ENCODE measurements at places on chromosomes 16 and 17.

DNA sequence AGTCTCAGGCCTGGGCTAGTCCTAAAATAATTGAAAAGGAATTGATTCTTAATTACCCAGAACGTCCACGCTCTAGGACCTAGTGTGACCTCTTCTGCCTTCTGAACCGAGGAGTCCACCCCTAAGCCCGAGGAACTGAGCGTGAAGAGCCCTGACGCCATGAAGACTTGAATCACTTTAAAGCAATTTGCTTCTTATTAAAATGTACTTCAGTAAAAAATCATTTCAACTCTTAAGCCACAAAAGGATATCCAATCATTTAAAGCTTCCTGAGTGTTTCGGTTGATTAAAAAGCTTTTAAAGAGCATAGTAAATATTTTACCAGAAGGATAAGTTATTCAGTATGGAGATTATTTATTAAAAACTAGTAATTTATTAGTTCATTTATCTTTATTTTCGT, 11.6 kb downstream of the HSBP1 start:
- DNase-seq, result no peak

DNA sequence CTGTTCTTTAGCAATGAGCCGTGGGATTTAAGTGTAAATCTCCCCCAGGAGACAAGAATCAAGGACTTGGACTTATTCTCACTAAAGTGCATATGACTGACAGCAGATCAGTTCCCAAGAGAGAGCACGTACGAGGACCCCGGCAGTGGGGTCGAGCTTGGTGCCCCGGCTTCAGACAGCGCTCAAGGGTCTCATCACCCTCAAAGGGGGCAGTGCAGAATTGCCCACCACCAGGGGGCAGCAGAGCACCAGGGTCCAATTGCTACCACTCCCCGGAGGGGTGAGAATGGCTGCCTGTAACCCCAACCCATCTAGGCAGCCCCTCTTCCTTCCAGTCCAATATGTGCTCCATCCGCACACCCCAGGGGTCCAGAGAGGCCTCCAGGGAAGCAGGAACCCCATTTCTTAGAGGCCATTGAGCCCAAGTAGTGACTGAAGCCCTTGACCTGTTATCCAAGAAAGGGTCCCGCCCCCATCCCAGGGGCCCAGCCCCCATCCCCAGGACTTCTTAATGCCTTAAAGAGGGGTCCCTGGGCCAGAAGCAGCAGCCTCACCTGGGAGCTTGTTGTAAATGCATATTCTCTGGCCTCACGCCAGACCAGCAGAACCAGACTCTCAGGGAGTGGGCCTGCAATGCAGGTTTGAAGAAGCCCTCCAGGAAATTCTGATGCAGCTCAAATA, 86.1 kb downstream of the ZDHHC7 start:
- peak; percentile 30 for DNase-seq

GRCh38 chr17:31211352-31212012, 85.6 kb downstream of the OMG start:
- DNase-seq, result no peak

DNA sequence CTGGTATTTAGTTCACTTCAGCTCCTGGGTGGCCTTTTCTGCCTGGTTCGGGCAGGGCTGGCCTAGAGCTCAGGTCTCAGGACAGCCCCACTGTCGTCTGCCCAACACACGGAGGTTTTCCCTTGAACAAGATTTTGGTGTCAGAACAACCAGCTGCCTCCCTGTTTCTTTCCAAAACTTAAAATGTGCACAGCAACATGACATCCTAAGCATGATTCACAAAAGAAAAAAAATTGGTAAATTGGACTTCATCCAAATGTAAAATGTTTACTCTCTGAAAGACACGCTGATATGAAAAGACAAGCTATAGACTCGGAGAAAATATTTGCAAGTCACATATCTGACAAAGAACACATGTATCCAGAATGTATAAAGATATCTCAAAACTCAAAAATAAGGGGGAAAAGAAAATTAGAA, 197.8 kb upstream of the CHMP6 start:
- no peak for DNase-seq

GRCh38 chr16:25297151-25297787, 39.6 kb upstream of the ZKSCAN2 start:
- DNase-seq, result no peak

- no peak for DNase-seq
Measured at GRCh38 chr17:37299257-37299980, 76.4 kb upstream of the C17orf78 start.

- DNase-seq, result peak; percentile 60
Measured at GRCh38 chr17:8222380-8222629, 11.9 kb upstream of the AURKB start.

DNA sequence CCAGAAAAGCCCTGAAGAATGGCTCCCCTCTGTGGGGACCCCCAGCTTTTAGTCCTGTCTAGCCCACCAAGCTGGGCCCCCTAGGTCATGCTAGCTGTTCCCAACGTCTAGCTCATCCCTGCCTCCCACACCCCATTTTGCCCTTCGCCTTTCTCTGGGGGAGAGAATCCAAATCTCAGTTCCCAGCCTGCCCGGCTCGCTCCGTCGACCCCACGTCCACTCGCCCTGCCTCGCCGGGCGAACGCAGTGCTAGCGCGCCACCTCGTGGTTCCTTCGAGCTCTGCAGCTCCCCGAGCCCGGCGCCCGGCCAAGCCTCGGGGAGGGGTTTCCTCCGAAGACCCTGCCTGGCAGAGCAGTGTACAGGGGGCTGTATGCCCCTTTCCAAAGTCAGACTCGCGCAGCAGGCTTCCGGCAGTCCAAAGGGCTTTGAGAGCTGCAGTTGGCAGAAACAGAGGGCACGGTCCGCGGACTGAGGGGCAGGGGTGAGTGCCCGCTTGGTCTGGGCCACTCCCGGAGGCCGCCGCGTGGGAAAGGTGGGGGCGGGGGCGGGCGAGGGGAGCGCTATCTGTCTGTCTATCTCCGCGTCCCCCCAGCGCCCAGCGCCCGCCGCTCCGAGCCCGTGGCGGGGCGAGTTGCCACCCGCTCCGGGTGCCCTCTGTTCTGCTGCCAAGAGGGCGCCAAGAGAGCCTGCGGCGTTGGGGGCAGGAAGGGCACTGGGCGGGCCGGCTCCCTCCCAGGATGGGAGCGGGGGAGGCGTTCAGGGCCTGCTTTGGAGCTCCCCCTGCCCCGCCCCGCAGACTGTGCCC, 1.7 kb upstream of the DLX3 start:
- peak; percentile 59 for DNase-seq

DNA sequence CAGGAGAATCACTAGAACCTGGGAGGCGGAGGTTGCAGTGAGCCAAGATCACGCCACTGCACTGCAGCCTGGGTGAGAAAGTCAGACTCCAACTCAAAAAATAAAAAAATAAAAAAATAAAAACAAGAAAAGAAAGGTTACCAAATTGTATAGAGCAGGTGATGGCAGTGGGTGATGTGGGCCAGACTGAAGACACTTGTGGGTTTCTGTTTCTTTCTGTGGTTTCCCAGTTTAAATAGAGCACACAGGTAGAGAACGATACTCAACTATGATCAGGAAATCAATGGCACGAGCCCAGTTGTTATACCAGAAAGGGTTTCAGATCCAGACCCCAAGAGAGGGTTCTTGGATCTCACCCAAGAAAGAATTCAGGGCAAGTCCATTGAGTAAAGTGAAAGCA, 32.6 kb downstream of the NUBP1 start:
- DNase-seq, result no peak

GRCh38 chr17:39955726-39956225, 7.0 kb upstream of the GSDMA start:
- DNase-seq, result no peak

DNA sequence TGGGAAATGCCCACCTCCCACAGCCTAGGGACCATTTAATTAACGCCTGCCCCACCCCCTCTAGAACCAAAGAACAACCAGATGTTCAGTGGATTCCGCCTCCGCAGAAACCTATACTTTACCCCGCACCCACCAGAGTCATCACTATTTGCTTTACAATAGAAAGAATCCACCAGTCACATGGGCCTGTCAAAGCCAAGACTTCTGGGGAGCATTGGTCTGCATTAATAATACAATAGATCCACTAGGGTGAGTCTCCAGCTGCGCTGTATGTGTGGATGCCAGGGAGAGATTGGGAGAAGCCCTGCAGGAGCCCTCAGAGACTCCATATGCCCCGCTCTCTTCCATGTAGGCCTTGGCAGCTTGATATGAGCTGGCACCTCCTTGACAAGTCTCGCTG, 31.3 kb downstream of the CLEC19A start:
- DNase-seq, result no peak

DNA sequence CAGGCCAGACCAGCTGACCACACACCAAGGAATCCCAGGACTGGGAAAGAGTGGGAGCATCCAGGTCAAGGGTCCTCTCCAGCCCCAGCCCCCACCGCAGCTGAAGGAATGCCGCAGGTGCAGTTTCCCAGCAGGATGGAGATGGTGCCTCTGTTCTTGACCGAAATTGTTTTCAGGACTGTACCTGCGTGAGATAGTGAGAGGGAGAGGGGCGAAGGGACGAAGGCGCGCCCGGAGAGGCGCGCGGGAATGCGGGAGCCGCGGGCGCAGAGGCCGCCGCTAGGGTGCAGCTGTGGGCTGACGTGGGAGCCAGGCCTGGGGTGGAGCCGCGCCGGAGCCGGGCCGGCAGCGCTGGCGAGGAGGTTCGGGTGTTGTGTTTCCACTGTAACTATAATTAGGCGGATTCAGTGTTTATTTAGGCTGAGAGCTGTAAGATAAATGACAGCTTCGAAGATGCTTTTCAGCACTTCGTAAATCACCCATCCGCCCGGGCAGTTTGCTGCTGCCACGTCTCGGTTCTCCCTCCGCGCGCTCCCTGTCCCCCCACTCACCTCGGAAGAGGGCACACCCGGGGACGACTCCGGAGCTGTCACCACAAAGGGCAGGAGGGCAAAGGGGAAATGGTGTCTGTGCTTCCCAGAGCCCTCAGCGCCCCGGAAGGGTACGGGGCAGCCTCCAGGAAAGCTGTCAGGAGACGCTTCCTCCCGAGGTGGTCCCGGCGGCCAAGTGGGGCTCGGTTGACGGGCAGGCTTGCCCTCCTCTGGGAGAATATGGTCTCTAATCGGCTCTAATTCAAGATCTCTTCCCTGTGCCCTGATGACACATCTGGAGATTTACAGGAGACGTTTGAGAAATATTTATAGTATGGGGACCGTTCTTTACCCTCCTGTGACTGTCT, 38.2 kb downstream of the HOXB1 start:
- peak; percentile 64 for DNase-seq

DNA sequence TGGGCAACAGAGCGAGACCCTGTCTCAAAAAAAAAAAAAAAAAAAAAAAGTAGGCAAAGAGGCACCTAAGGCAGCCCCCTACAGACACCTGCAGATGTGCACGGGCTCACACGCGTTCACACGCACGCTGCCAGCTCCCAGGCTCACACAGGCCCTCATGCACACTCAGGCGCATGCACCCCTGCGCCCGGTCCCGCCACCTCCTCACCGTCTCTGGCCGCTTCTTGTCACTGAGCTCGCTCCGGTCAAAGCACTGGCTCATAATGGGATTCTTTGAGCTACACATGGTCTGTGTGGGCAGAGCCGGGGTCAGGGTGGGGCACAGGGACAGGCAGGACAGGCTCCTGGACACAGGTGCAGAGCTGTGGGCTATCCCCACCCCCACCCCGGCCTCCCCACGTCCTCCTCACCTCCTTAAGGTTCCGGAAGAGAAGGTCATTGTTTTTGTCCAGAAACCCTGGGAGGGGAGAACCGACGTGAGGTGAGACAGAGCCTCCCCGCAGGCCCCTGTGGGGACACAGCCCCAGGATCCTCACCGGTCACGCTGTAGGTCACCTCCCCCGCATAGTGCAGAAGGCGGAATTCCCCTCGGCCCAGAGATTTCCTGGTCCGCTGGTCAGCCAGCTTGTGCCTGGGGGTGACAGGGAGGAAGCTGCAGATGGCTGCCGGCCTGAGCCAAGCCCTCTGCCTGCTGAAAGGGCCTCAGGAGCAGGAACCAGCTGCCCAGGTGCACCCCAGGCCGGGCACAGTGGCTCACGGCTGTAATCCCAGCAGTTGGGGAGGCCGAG, 17.9 kb downstream of the MYO1C start:
- no peak for DNase-seq

- DNase-seq, result no peak
Measured at GRCh38 chr17:15404106-15405057, 63.0 kb upstream of the TEKT3 start.

- DNase-seq, result no peak
Measured at GRCh38 chr16:47258874-47259461, 115.2 kb upstream of the NETO2 start.

DNA sequence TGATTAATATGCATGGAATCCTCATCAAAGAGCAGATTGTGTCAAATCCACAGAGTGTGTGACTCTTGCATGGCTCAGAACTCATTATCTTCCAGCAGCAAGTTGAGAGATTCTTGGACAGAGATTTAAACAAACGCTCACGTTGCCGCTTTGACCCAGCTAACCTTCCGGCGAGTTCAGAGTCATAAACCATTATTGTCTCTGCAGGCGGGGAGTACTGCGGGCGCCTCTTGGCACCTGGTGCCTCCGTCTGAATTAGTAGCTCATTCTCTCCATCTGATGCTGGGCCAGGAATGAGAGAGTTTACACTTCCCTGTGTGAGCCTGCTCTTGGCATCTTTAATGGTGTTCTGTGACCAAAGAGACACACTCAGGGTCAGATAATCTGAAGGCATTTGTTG, 138.6 kb upstream of the WSCD1 start:
- no peak for DNase-seq

GRCh38 chr17:40602445-40603443, 37.5 kb upstream of the CCR7 start:
- peak; percentile 34 for DNase-seq

DNA sequence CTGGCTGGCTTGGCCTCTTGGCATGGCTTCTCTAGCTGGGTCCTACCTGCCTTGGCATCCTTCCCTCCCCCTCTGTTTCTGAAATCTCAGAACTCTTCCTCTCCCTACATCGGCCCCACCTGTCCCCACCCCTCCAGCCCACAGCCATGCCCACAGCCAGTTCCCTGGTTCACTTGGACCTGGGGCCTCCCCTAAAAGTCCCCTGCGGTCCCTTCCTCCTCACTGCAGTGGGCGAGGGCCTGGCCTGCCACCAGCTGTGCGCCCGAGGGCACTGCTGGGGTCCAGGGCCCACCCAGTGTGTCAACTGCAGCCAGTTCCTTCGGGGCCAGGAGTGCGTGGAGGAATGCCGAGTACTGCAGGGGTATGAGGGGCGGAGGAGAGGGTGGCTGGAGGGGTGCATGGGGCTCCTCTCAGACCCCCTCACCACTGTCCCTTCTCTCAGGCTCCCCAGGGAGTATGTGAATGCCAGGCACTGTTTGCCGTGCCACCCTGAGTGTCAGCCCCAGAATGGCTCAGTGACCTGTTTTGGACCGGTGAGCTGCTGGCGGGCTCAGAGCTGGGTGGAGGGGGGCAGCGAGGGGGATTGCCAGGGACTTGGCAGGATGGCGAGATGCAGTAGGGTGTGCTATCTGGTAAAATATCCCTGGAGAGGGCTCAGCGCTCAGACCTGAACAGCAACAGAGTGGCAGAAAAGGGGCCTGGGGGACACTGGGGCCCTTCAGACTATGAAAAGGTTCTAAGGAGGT, 14.1 kb downstream of the MIEN1 start:
- DNase-seq, result no peak

GRCh38 chr17:36468903-36469635, 17.4 kb upstream of the ZNHIT3 start:
- DNase-seq, result no peak

GRCh38 chr17:80829166-80829813, 162.4 kb upstream of the CHMP6 start:
- no peak for DNase-seq
